Memory B cell (primary cell): ENCODE measurements at places on chromosomes 11 and 22.

DNA sequence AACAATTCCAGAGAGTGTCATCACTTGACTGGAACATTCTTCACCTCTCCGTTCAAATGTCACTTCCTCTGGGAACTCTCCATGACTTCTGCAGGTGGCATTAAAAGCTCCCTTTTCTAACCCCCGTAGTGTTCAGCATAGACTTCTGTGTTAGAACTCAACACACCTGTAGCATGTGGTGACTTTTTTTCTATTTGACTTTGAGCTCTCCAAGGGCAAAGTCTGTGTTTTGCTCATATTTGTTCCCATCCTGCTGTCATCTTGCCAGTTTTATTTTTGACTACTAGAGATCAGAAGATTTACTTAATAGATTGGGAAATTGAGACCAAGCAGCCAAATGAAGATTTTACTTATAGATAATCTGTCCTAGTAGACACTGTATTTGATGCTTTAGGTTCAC, 367.1 kb downstream of the INSC start:
- no peak for DNase-seq

DNA sequence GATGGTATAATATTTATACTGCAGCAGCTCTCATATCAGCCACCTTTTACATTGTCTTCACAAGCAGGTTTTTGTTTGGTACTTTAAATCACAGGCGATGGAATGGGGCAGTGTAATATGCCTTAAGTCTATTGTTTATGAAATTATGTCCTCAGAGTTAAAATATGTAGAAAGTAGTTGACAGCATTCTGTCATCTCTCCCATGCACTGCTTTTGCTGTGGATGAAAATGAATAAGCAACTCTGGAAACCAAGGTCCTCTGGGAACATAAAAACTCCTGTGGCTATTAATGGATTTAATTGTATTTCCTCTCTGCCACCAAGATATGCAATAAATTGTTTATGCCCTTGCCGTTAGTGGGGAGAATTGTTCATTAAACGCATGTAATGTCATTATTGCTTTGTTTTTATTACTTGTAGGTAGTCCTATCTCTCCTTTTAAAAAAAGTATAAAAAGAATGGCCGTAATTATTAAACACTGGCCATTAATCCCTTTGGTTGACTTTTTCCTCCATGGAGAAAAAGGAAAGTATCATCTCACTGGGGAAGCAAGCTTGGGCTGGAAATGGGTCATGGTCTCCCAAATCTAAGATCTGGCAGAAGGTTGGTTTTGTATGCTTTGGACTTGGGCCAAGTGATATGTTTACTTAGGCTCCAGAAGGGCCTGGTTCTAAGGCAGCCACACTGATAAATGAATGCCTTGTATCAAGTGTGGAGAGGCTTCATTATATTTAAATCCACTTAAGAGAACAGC, 13.1 kb downstream of the PACS1 start:
- no peak for DNase-seq

GRCh38 chr11:66639066-66639813, 737 bp downstream of the RBM4 start:
- no peak for DNase-seq

GRCh38 chr11:33347490-33348125, 90.4 kb downstream of the HIPK3 start:
- peak; percentile 27 for DNase-seq

- DNase-seq: no peak
Measured at GRCh38 chr11:15189641-15190365, 75.1 kb downstream of the INSC start.

- DNase-seq: no peak
Measured at GRCh38 chr11:125402435-125402834, 93.6 kb downstream of the FEZ1 start.

DNA sequence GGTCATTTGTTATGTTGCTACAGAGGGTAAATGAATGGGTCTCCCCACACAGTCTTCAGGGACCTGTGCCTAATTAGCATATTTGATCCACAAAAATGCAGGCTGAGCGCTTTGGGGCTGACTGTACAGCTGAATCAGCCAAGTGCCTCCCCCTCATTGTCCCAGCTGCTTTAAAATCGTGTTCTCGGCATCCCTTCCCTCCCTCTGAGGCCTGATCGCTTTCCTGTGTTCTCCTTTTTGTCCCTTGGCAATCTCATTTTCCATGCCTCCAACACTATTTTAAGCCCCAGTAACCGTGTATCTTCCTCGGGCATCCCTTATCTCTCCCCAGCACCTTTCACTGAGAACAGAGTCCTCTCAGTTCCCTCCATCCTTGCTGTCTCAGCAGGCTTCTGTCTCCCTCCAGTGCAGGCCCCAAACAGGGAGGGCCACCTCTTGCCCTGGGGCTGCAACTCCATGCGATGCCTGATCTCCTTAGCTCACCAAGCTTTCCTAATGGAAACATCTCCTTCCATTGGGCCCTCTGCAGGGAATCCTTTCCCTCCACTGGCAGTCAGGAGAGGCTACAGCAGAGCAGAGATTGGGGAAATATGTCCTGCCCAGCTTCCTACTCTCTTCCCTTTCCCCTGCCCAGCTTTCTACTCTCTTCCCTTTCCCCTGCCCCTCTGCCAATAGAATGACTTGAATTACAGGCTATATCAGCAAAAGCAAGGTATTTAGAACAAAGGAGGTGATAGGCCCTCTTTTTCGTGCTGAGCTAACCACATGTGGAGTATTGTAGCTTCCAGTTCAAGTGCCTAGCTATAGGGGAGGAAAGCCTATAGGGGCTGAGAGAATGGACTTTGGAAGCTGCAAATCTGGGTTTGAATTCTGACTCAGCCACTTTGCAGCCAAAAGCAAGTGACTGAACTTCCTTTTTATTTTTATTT, 13.8 kb downstream of the UQCR10 start:
- no peak for DNase-seq

GRCh38 chr22:24553597-24554312, 1.2 kb downstream of the GUCD1 start:
- no peak for DNase-seq

DNA sequence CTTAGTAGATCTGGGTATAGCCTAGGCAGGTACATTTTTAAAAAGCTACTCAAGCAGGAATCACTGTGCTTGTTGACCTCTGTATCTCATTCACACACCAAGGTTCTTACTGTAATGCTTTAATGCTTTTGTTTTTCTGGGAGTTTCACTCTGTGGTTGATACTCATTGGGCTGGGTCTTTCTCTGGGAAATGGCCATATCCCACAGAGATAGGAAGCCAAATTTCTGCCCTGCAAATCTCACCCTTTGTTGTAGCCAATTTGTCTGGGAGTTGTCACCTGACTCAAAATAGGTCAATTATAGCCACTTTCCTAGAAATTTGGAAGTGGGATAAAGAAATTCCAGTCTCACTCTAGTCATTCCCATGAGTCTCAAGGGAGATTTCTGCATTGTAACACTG, 195.8 kb upstream of the BDNF start:
- DNase-seq: no peak

- no peak for DNase-seq
Measured at GRCh38 chr11:132999516-132999915, 532.8 kb downstream of the OPCML start.

DNA sequence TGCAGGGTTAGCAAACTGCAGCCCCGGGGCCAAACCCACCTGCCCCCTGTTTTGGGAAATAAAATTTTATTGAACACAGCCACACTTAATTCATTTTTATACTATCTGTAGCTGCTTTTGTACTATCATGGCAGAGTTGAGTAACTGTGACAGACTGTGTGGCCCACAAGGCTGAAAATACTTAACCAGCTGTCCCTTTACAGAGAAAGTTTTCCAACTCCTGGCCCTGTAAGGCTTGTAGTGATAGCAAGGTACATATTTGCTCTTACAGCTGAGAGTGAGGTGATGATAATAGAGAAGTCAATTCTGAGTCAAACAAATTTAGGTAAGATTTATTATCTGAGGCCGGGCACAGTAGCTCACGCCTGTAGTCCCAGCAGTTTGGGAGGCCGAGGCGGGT, 87.4 kb upstream of the SLC6A5 start:
- DNase-seq: no peak

DNA sequence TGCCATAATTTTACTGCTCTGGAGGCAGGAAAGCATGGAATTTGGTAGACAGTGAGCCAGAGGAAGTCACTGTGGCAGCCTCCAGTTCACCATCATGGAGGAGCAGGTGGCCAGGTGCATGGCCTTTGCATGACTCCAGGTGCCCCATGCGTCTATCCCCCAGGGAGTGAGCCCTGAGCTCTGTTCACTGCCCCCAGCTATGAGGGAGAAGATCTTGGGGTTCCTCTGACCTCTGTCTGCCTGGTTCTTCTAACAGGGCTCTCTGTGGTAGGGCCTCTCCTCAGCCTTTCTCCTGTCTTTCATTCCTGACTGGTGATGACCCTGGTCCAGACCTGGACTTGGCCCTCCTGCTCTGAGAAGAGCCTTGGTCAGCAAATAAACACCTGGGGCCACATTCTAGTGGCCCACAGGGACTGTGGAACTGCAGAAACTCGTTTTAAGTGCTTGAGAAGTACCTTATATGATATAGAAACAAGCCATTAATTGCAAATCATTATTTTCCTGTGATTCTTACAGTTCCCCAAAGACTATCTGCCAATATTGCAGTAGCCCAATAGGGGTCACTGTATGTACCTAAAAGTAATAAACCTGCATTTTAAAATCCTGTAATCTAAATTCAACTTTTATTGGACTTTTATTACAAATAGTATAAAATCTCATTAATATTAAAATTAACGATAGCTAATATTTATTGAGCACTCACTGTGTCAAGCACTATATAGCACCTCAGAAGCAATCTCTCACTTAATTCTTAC, 120.0 kb upstream of the SYT13 start:
- no peak for DNase-seq

DNA sequence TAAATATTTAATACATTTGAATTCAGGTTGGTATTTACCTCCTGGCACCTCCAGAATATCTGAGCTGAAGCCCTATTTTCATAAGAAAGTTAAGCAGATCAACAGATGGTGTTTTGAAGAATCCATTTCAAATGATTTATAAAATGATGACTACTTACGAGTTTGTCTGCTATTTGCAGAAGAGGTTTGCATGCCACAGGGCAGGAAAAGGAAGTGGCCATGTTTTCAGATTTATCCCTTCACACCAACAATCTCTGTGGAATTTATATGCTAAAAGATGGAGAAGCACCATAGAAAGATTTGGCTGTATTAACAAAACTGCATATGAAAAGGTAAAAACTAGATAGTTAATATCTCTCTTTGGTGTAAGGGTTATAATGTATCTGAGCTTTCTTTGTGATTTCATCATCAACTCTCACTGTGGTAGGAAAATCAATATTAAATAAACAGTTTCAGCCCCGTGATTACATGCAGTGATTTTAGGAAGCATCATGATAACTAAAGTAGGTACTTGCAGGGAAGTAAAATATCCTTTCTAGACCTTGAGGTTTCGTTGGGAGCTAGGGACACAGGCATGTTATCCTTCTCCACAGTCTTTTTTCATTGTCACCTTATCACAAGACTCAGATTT, 2.6 kb downstream of the BMAL1 start:
- DNase-seq: no peak

DNA sequence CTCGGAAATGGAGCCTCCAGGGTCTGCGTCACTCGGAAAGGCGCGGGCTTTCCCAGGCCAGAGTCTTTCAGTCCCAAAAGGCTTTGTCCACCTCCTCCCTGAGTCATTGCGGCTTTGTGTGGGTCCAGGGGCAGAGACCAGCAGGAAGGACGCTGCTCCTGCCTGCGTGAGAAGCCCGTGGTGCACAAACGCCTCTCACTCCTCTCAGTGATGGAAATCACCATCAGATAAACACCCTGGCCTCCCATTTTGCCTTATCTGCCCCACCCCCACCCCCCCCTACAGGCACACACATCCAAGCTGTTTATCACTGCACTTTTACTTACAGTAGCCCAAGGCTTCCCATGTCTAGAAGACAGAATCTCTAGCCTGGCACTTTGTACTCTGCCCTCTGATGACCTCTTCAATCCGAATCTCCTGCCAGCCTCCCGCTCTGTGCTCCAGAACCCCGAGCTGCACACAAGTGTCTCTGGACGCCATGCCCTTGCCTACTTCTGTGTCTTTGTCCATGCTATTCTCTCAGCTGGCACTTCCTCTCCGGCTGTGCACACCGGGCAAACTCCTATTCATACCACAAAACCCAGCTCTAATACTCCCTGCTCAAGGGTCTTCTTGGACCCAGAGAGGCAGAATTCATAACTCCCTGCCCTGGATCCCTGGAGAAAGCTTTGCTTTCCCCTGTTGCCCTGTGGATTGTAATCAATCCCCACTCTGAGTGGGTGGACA, 954.6 kb downstream of the TBC1D22A start:
- DNase-seq: no peak

- no peak for DNase-seq
Measured at GRCh38 chr11:121248496-121248895, 44.1 kb upstream of the SC5D start.

DNA sequence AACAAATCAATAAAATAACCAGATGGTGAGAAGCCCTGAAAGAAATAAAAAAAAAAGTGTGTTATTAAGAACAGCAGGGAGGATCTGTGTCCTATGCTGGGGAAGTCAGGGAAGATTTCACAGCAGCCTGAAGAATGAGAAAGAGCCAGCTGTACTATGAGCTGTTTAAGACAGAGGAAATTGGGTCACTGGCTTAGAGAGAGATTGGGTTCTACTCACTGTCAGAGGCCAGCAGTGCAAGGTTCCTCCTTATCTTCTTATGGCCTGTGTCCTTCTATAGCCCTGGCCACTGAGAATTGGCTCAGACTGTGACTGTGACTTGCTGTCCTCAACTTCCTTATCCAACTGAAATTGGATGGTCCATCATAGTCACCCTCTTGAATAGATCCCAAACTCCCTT, 54.8 kb upstream of the FDX1 start:
- no peak for DNase-seq

- no peak for DNase-seq
Measured at GRCh38 chr11:131154351-131154750, 216.1 kb upstream of the NTM start.

- DNase-seq: no peak
Measured at GRCh38 chr11:8023831-8024555, 36.9 kb downstream of the EIF3F start.
